ENCODE measurements at places on chromosomes 16 and 17.

- peak; percentile 90 for DNase-seq
Observed at GRCh38 chr17:63699638-63700527, at the start of gene LIMD2. Gene LIMD2 (minus strand): TSS chr17:63700125. CDS start chr17:63699298, 827 bp downstream.

GRCh38 chr16:3138823-3139426 lies 4.1 kb downstream of the ZNF213 start:
- DNase-seq, result no peak

DNA sequence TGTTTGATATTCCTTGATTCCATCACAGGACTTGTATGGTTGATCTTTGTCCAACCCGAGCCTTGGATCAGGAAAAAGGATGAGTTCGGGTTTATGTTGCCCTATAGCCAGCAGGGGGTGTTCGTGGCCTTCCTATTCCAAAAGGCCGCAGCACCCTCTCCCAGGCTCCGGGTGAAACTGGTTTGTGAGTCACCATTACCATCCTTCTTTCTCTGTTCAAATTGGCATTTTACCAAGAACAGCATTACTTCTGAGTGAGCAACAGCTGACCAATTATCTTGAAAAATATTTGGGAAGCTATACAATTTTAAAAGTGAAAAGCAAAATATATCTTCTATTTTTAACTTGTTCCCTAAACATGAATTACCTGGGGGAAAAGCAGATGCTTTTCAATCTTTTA lies 24.3 kb upstream of the KRT20 start:
- peak; percentile 76 for DNase-seq

DNA sequence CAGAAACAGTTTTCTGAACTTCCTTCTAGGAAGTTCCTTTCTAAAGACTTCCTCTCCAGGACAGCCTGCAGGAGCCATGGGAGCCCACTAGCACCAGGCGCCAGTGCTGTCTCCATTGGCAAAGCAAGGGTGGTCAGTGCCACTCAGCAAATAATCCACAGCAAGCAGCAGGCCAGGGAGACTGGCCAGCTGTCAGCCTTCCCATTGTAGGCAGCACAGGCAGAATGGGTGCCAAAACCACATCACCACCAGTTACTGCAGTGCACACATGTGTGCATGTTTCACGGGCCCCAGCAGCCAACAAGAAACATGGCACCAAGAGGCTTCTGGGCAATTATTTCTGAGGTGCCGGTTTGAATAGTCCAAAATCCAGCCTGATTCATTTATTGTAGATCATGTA lies 26.7 kb downstream of the DNASE1 start:
- DNase-seq, result no peak

DNA sequence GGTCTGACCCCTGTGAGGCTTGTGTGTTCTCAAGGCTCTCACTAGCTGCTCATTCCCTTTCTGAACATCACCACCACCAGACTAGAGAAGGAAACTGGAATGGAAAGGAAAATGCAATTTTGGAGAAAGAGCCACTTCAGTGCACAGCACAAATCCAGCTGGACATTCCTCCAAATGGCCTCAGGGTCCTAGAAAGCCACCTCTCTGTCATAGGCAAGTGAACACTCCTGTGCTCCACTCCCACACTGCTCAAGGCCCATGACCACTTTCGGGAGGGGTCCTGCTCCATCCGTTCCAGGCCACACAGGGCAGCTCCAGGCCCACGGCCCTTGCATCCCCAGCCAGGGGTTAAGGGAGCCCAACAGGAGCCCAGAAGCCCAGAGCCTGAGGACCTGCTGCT lies 2.6 kb downstream of the LRRC75A start:
- DNase-seq, result no peak

DNA sequence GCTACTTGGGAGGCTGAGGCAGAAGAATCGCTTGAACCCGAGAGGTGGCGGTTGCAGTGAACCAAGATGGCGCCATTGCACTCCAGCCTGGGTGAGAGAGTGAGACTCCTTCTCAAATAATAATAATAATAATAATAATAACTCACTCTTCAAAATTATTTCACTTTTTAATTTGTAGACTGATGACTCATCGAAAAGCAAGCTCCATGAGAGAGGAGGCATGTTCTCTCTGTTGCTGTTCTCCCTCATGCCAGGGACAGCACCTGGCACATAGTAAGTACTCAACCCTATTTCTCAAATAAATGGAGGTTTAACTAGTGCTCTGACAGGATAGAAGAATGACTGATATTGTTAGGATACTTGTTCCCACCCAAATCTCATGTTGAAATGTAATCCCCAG lies 265.3 kb downstream of the CEP112 start:
- DNase-seq, result no peak

DNA sequence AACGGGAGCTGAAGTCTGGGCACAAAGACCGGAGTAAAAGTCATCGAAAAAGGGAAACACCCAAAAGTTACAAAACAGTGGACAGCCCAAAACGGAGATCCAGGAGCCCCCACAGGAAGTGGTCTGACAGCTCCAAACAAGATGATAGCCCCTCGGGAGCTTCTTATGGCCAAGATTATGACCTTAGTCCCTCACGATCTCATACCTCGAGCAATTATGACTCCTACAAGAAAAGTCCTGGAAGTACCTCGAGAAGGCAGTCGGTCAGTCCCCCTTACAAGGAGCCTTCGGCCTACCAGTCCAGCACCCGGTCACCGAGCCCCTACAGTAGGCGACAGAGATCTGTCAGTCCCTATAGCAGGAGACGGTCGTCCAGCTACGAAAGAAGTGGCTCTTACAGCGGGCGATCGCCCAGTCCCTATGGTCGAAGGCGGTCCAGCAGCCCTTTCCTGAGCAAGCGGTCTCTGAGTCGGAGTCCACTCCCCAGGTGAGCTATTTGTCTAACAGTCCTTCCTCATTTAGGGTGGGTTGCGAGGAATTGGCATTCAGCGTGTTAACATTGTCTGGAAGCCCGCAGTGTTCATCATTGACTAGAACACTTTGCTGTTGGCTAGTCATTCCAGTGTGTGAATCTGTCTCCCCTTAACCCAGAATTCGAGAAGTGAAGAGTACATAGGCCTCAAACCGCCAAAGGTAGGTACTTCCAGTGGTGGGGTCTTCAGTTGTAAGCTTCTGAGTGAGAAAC lies 1.5 kb downstream of the CDK12 start:
- no peak for DNase-seq
